A549 treated with Hydrocortisone at 1 μM for 4 hours (cell line): ENCODE measurements at places on chromosomes 2 and 18. TPM values are rescaled to one million over a fixed set of nuclear protein-coding genes. Genes with fewer than 3 reads are reported as not detected.

The ACADL gene
- 0.08 to 0.15 TPM (median 0.14 TPM) in 5 replicates for total RNA-seq

The ASTL gene
- total RNA-seq: not detected in 5 replicates

The SP110 gene
- 6.8 to 8.7 TPM (median 7.4 TPM) in 5 replicates for total RNA-seq

The DCC gene
- total RNA-seq: not detected in 5 replicates

The GPR35 gene
- total RNA-seq: 0.61 to 0.90 TPM (median 0.87 TPM) in 5 replicates

The METAP1D gene
- total RNA-seq: 2.3 to 4.1 TPM (median 2.9 TPM) in 5 replicates

The CNRIP1 gene
- total RNA-seq: 1.7 to 2.1 TPM (median 1.8 TPM) in 5 replicates

The IL1F10 gene
- total RNA-seq: not detected in 5 replicates

The DPYSL5 gene
- total RNA-seq: 3.8 to 6.2 TPM (median 5.2 TPM) in 5 replicates

The IL1RL2 gene
- total RNA-seq: 0.02 TPM in 1 of 5 replicates, not detected in the others

The ERBB4 gene
- not detected in 5 replicates for total RNA-seq

The ADAM23 gene
- 8.2 to 9.5 TPM (median 9.1 TPM) in 5 replicates for total RNA-seq

The CNDP1 gene
- total RNA-seq: not detected in 5 replicates

The SKOR2 gene
- not detected in 5 replicates for total RNA-seq

The C1GALT1C1L gene
- total RNA-seq: 2.3 to 2.7 TPM (median 2.6 TPM) in 5 replicates

The MYO7B gene
- 0.12 to 0.31 TPM (median 0.21 TPM) in 5 replicates for total RNA-seq

The SDC1 gene
- total RNA-seq: 165 to 194 TPM (median 181 TPM) in 5 replicates

The RSAD2 gene
- 0.15 to 0.32 TPM (median 0.25 TPM) in 5 replicates for total RNA-seq

The ABCB11 gene
- total RNA-seq: 0.02 to 0.13 TPM (median 0.03 TPM) in 5 replicates

The PIEZO2 gene
- total RNA-seq: 0.40 to 1.1 TPM (median 0.57 TPM) in 5 replicates

The MYOM1 gene
- total RNA-seq: 0.09 to 0.41 TPM (median 0.15 TPM) in 5 replicates

The FASTKD1 gene
- total RNA-seq: 20.4 to 24.1 TPM (median 20.9 TPM) in 5 replicates

The PROKR1 gene
- total RNA-seq: not detected in 5 replicates

The FRZB gene
- 0.03 to 0.10 TPM (median 0.08 TPM) in 5 replicates for total RNA-seq

The CELF4 gene
- total RNA-seq: 0.03 TPM in 1 of 5 replicates, not detected in the others

The UGT1A4 gene
- 0.06 to 0.16 TPM (median 0.10 TPM) in 4 of 5 replicates, not detected in the other for total RNA-seq

The MROH2A gene
- 0.12 to 0.29 TPM (median 0.21 TPM) in 4 of 5 replicates, not detected in the other for total RNA-seq

The DYSF gene
- 0.53 to 0.99 TPM (median 0.56 TPM) in 5 replicates for total RNA-seq

The ACOXL gene
- total RNA-seq: not detected in 5 replicates

The AKAIN1 gene
- total RNA-seq: not detected in 5 replicates

The ERICH2 gene
- not detected in 5 replicates for total RNA-seq

The C2orf15 gene
- 0.45 to 0.66 TPM (median 0.48 TPM) in 5 replicates for total RNA-seq
